ENCODE measurements at places on chromosomes 12 and 14.

DNA sequence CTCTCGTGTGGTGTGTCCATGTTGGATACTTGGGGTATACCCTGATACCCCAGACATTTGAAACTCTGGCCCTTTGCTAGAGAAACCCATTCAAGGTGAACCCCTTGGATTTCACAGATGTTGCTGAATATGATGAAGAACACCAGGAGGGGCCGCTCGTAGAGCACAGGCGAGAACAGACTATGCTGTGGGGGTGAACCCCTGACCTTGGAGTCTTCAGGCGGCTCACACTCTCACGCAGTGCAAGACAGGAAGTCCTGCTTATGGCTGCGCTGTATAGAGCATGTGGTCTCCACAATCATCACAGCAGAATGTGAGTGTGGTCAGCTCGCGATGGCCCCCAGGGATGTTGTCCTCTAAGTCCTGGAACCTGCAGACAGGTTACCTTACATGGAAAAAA, 60.4 kb downstream of the SLC15A4 start:
- no peak for DNase-seq

GRCh38 chr14:22410497-22410896, 178.5 kb downstream of the DAD1 start:
- DNase-seq, result no peak

DNA sequence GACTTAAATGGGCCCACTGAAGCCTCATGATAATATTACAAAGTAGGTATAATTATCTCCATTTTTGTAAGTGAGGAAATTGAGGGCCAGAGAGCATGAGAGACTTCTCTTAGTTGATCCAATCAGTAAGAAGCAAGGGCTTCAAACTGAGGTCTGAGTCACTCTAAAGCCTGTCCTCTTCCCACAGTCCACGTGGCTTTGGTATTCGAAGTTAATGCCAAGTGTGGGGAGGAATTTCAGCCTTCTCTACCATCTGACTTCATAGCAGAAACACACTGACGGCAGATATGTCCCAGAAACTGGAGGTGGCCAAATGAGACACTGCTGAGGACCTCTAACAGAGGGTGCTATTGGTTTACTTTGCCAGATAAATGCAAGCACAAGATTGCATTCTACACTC, 114.4 kb upstream of the OVCH1 start:
- no peak for DNase-seq

DNA sequence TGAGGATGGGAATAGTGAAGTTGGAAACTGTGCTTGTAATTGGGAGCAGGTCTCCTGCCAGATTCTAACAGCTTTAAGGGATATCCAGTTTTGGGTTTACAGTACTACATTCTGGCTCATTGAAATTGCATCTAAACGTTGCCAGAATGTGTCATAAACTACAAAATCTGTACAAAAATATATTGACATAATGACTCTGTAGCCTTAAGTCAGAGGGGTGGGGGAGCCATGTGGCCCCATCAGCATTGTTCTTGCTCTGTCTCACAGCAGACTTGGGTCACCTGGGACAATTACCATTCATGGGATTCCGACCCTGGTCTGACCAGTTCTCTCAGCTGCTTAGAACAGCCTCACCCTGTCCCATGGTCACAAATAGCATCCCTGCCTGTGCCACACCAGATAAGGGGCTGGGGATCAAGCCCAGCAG, 43.3 kb upstream of the MED13L start:
- no peak for DNase-seq

- DNase-seq, result no peak
Measured at GRCh38 chr12:109487181-109488050, 10.0 kb downstream of the UBE3B start.

DNA sequence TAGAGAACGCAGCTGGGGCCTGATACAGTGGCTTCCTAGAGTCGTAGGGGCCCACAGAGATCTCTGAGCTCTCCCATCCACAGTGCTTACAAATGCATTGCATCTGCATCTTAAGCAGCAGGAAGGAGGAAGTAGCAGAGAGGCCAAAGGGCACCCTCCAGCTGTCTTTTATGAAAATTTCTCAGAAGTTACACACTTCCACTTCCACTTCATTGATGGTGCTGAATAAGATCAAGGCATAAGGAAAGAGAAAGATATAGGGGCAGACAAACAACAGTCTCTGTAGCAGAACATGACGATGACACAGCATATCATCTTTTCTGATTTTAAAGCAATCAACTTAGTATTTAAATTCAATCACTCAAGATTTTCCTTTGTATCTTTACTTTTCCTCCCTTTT, 51.6 kb upstream of the ABCC9 start:
- DNase-seq, result no peak

GRCh38 chr12:101948365-101948764, 71.0 kb downstream of the DRAM1 start:
- DNase-seq, result no peak

All from stimulated activated CD4-positive, alpha-beta T cell treated with anti-CD3 and anti-CD28 coated beads, Interleukin-15, amount 100 ng/mL, for 24 hours (primary cell).